Activated CD4-positive, alpha-beta T cell treated with anti-CD3 and anti-CD28 coated beads for 4 hours (primary cell): ENCODE measurements at places on chromosomes 11 and 22.

DNA sequence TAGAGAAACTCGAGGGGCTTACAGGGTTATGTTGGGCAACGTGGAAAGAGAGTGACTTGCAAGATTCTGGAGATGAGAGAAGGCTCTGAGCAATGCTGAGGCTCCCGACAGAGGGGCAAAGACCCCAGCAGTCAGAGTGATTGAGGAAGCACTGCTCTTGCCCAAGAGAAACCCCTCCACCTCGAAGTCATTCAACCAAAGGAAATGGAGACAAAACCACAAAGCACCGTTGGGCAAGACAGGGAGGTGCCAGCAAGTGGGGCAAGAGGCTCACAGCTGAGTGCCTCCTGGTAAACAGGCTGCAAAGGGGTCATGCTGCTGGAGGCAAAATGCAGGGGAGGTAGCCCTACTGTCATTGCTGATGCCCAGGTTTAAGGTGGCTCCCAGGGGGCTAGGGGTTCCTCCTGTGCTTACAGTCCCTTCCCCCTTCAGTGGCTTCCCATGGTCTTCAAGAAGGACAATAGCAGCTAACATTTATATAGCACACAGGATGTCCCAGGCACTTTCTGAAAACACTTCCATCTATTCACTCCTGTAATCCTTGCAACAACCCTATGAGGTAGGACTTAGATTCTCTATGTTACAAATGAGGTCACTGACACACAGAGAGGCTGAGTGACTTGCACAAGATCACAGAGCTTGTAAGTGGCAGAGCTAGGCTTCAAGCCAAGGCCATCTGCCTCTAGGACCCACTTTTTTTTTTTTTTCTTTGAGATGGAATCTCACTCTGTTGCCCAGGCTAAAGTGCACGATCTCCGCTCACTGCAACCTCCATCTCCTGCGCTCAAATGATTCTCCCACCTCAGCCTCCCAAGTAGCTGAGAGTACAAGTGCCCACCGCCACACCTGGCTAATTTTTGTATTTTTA, 18.1 kb upstream of the MYH9 start:
- peak; percentile 31 for DNase-seq

DNA sequence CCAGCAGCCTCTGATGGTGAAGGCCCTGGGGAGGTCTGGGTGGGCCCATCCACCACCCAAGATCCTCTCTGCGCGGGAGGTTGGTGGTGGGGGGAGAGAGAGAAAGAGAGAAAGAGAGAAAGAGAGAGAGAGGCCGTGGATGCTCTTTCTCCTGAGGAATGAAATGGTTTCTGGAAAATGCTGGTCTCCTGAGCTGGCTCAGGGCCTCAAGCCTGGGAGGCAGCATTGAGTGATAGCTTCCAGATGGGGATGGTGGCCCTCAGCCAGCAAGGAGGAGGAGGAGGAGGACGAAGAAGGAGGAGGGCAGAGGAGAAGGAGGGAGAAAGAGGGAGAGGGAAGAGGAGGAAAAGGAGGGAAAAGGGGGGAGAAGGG, 4.6 kb downstream of the TSPAN32 start:
- DNase-seq, result no peak

DNA sequence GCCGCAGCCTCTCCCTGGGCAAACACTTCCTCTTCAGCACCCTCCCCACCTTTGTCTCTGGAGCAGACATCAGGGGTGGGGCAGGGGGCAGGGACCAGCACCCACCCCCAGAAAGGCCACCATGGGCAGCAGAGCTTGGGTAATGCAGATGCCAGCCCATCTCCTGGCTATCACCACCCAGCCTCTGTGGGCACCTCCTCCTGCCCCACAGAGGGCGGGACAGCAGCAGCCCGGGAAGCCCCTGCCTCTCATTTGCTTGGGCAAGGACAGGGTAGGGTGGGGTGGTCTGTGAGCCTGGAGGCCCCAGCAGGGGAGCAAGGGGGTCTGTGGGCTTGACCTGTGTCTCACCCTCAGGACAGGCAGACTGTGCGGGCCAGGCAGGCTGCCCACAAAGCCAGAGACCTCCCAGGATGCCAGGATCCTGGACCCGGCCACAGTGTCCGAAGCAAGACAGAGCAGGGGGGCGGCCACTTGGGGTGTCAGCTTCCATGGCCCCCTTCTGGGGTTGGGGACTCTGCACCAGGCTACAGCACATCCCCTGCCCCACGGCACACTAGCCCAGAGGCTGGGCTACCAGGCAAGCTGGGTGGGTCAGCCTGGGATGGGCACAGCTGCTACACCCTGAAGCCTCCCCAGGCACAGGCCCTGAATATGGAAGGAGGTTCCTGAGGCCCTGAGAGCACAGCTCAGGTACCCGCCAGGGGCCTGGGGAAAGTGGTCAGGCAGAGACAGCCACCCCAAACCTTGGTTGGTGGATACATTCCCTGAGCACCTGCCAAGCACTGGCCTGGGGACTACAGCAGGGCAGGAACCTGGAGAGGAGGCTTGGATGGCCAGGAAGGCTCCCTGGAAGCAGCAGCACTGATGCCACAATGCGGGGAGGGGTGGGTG, 4.5 kb downstream of the RNH1 start:
- DNase-seq, result no peak

DNA sequence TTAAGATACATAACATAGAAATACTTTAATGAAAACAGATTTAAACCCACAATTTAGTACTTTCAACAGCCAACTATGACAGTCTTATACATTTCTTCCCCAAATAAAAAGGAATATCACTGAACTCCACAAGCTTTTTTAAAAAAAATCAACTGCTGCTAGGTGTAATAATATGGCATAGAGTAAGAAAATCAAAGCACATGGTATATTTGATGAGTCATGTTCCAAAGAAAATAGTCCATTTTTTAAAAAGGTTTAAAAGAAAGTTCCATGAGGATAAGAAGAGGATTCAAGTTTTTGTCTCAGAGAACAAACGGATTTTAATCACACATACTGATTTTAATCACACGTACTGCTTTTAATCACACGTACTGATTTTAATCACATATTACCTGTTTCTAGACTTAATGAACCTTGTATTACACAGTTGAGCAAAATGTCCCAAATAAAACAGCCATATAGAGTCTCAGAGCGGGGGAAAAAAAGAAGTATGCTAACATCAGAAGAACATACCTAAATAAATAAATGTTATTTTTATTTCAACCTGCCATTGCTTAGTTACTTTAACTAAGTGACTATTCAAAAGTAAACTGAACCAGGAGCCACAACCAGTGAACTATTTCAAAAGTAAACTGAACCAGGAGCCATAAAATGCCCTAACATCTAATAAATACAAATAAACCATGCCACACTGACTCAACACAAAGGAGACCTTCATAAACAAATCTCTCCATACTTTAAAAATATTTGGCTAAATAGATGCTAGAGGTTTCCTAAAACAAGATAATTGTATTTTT, 198.4 kb downstream of the SBF2 start:
- DNase-seq, result no peak

- DNase-seq, result no peak
Measured at GRCh38 chr11:65102142-65103095, 6.4 kb downstream of the VPS51 start.

- no peak for DNase-seq
Measured at GRCh38 chr11:108654994-108655631, 9.8 kb upstream of the DDX10 start.

- no peak for DNase-seq
Measured at GRCh38 chr11:78823588-78823987, 248.9 kb upstream of the NARS2 start.

GRCh38 chr22:32364210-32364609, 6.5 kb downstream of the RFPL3 start:
- DNase-seq, result no peak

DNA sequence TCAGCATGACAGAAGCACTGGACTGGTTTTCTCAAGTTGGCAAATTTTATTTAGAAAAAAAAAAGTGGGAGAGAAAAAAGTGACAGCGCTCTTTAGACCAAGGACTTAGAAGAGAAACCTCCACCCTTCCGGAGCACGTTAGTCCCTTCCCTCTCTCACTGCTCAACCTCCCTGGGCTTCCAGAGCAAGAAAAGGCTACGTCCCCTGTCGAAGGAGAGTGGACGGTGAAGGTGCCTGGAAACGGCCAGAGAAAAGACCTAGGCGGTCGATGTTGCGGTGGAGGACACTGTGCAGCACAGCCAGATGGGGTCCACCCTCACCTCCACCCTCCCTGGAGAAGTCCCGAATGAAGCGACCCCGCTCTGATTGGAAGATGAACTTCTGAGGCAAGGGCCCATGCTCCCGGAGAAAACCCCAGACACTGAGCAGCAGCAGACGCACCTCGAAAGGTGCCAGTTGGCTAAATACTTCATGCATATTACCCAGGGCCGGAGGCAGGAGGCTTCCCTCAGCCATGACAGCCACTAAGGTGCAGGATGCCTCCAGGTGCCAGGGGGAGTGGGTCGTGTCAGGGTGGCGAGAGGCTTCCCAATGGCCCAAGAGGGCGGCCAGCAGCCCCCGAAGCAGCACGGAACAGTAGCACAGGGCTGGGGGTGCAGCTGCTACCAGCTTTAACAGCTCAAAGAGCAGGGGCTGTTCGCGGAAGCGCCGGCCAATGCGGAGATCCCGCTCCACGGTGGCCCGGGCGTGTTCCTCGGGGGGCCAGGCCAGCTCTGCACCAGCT, 604 bp upstream of the GANAB start:
- no peak for DNase-seq

- no peak for DNase-seq
Measured at GRCh38 chr11:1224111-1224490, 1.2 kb downstream of the MUC5B start.

DNA sequence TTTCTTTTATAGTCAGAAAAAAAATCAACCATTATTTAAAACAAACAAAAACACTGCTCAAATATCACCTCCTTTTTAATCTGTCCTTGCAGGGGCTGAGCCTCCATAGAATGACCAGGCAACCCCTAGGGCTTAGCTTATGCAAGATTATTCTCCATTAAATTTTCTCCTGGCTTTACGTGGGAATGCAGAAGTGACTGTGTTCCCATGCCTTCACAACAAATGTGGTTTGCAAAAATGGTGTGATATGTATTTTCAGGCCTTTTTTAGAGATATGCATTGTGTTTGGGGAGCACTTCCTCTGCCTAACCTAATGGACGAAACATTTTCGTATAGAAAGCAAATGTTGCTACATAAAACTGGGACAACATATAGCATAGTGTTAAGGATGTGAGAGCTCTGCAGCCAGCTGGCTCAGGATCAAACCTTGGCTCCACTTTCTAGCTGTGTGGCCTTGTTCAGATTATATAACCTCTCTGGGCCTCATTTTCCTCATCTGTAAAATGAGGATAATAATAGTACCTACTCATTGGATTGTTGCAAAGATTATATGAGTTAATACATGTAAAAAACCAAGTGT, 82.6 kb downstream of the PARVA start:
- no peak for DNase-seq
